ENCODE measurements at places on chromosomes 4 and X. TPM values are rescaled to one million over a fixed set of nuclear protein-coding genes. Genes with fewer than 3 reads are reported as not detected.
A peak's percentile ranks its signal among the peaks of the same experiment; 100 is the strongest.

GRCh38 chrX:120358737-120359456 lies 3.0 kb upstream of the ATP1B4 start:
- H3K27me3 ChIP-seq = peaks cover 33% of the 10 kb centered on the region
- no peak for DNase-seq
- H3K4me1 ChIP-seq = no peaks in the 10 kb centered on the region
- no peak overlapping the region for H3K4me3 ChIP-seq

- no peaks in the 10 kb centered on the region for H3K36me3 ChIP-seq
- DNase-seq = no peak
- no peaks in the 10 kb centered on the region for H3K27me3 ChIP-seq
- no peaks in the 10 kb centered on the region for H3K4me1 ChIP-seq
- no peak overlapping the region for H3K4me3 ChIP-seq
Observed at GRCh38 chrX:83260288-83260687, 247.8 kb upstream of the POU3F4 start.

DNA sequence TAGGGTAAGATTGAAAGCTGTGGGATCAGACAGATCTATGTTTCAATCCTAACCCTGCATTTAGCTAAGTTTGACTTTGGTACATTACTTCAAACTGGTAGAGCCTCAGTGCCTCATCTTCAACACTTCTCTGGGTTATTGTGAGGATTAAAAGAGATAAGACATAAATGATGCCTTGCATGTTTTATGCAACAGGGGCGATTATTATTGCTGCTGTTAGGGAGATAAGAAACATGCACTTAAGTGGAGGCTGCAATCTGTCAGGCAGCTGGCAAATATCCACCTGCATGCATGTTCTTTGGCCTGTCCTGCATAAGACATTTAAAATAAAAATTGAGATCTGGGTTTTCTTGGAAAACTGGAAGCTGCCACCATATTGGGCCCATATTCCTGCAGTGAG lies 24.6 kb downstream of the UNC5C start:
- H3K27me3 ChIP-seq = no peaks in the 10 kb centered on the region
- DNase-seq = no peak
- no peak overlapping the region for H3K4me3 ChIP-seq

USP51 gene
- total RNA-seq = 4.0 TPM

DNA sequence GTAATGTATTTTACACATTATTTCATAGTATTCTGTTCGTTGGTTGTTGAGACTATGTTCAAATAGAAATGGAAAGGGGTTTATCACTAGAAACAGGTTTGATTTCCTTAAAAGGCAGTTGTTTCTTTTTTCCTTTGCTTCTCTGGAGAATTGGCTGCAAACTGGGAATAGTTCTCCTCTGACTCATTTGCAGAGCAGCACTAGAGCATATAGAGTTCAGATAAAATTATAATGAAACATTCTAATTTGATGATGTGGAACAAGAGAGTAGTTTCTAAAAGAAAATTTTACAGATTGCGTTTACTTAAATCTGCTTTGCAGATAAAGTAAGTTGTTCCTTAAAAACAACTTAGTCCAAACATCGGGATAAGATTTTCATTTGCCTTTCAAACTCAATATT lies 29.7 kb downstream of the SYNPO2 start:
- H3K27ac ChIP-seq = peak overlapping the region; percentile 60
- H3K4me3 ChIP-seq = no peak overlapping the region
- no peaks in the 10 kb centered on the region for H3K36me3 ChIP-seq
- H3K4me1 ChIP-seq = no peaks in the 10 kb centered on the region
- DNase-seq = no peak

DNA sequence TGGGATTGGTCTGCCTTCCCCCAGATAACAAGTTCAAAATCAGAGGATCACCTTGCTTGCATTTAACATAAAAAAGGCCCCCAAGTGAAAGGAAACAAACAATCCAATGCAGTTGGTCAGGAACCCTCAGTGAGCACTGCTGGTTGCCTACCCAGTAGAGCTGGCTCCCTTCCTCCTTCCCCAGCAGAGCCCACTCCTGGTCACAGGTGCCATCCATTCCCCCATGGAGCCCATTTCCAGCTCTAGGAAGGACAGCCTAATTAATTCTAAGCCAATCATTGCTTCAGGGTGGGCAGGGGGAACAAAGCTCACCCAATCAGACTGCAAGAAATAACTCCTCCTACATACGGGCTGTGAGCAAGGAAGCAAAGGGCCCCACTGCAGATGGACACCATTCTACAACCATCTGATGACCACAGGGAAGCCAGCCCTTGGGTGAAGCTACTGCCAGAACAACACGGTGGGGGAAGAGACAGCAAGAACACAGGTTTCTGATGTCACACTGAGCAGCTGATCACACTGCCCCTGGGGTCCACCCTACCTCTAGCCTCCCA lies 86.5 kb downstream of the SH3KBP1 start:
- no peak for DNase-seq
- H3K27ac ChIP-seq = no peak overlapping the region
- H3K4me3 ChIP-seq = no peak overlapping the region
- peaks cover 21% of the 10 kb centered on the region for H3K27me3 ChIP-seq
- H3K4me1 ChIP-seq = no peaks in the 10 kb centered on the region

- H3K27ac ChIP-seq = no peak overlapping the region
- DNase-seq = no peak
- H3K4me1 ChIP-seq = no peaks in the 10 kb centered on the region
- H3K36me3 ChIP-seq = no peaks in the 10 kb centered on the region
- H3K27me3 ChIP-seq = no peaks in the 10 kb centered on the region
- H3K4me3 ChIP-seq = no peak overlapping the region
Observed at GRCh38 chr4:181823645-181824044, 419.6 kb upstream of the TENM3 start.
